ENCODE measurements at places on chromosomes 6 and 20. TPM values are rescaled to one million over a fixed set of nuclear protein-coding genes. Genes with fewer than 3 reads are reported as not detected.

DNA sequence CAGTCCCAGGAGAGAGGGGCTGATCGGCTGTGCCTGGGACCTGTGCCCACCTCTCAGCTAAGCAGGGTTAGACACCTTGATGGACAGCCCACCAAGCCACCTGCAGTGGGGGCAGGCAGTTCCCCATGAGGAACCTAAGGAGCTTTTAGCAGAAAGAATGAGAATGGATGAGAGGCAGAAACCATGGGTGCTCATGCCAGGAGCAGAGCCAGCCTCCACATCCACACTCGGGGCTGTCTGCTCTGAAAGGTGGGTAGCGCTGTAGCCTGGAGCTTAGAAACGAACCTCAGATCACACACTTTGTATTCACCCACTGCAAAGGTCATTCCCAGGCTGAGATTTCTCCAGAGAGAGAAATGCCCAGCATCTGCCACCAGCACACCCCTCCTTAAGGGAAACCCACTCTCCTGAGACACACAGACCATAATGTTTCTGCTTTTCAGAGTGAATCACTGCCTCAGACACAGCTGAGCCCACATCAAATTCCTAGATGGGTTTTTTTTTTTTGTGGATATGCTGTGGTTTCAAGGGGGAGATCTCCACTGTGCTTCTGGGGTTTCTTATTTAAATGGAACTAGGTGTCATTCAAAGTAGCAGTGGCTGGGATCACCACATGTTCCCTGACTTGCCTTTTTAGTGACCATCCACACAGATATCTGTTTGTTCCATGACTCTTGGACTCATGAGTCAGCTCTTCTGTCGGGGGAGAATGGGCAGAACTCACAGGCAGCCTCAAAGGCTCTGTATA lies 218.9 kb downstream of the EYA2 start:
- DNase-seq, result no peak

- DNase-seq, result no peak
Observed at GRCh38 chr20:58227391-58228102, 906 bp downstream of the ANKRD60 start.

DNA sequence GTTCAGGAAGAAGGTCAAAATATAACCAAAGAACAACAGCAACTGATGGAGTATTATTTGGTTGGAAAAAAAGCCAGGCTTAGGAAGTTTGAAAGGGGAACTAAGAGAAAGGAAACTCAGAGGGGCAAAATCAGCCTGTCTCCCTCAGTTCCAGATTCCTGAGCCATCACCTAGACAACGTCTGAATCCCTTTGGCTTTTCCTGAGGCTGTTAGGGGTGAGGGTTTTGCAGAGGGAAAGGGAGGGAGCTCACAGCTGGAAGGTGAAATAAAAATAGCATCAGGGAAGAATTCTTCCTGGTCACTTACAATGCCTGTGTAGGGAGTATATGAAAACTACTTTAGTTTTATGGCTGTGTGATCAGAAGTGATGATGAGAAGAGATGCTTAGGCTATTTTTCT lies 100.5 kb downstream of the SOBP start:
- no peak for DNase-seq

GRCh38 chr20:57977141-57977540 lies 251.3 kb downstream of the ANKRD60 start:
- no peak for DNase-seq

OPN5 gene
- polyA plus RNA-seq, result not detected
